ENCODE measurements at places on chromosomes 13 and 19. TPM values are rescaled to one million over a fixed set of nuclear protein-coding genes. Genes with fewer than 3 reads are reported as not detected.

STOML3 gene
- not detected for total RNA-seq

GRCh38 chr19:45253396-45254027 is 2.4 kb downstream of the MARK4 start:
- no peaks in the 10 kb centered on the region for H3K27me3 ChIP-seq
- no peak for DNase-seq

GRCh38 chr19:33000510-33000909 is 28.5 kb downstream of the FAAP24 start:
- H3K4me3 ChIP-seq = no peak overlapping the region
- no peak for DNase-seq
- H3K27ac ChIP-seq = no peak overlapping the region
- H3K4me1 ChIP-seq = no peaks in the 10 kb centered on the region
- H3K36me3 ChIP-seq = peaks cover 32% of the 10 kb centered on the region

DNA sequence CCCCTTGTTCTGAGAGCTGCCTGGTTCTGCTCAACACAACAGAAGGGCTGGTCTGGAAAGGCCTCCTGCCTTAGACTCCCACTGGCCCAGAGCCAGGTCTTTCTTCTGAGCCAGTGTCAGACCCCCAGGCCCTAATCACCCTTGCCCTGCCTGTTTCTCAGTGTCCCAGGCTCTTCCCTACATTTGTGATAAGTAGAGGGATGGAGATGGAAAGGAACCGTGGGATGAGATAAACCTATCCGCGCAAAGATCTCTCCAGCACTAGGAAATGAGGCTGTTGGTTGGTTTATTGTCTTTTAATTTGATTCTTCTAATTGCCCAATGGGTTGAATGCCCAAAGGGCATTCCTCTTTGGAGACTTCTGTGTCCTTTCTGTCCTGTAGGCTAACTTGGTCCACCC is 470.0 kb downstream of the TSHZ3 start:
- H3K4me3 ChIP-seq = no peak overlapping the region
- no peaks in the 10 kb centered on the region for H3K36me3 ChIP-seq
- H3K27me3 ChIP-seq = no peaks in the 10 kb centered on the region
- no peak overlapping the region for H3K27ac ChIP-seq
- no peaks in the 10 kb centered on the region for H3K4me1 ChIP-seq
- DNase-seq = no peak

DNA sequence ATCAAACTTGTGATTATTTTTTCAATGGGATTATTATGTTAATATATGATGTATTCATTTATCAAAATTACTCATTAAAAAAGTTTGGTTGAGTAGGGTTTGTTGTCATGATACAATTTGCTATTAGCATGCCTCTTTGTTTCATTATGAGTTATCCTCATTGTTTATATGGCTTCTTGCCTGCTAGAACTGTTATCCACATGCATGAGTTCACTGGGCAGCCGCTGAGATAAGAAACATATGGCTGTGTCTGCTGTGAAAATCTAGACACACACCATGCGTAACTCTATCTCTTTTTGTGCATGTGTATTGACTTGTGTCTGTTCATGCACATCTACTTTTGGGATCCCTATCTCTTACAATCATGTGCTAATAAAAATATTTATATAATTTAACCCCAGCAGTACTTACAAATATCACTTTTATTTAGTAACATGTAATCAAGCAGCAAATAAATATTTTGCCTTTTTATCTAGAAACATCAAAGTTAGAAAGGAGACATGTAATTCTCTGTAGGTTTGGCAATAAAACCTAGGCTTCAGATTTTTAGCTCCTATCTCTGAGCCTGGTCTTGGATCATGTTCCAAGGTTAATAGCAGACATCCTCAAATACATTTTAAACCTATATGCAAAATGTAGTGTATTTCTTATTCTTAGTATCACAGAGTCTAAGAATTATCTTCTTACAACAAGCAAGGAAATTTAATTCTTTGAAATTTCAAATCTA is 11.2 kb upstream of the KLF12 start:
- H3K4me3 ChIP-seq = no peak overlapping the region
- H3K27ac ChIP-seq = no peak overlapping the region
- no peak for DNase-seq
- H3K4me1 ChIP-seq = no peaks in the 10 kb centered on the region

GRCh38 chr13:36029166-36029565 is 102.0 kb downstream of the DCLK1 start:
- no peaks in the 10 kb centered on the region for H3K36me3 ChIP-seq
- peak overlapping the region; percentile 35 for H3K27ac ChIP-seq
- no peak for DNase-seq
- peaks cover 2% of the 10 kb centered on the region for H3K4me1 ChIP-seq
- no peak overlapping the region for H3K4me3 ChIP-seq

GRCh38 chr19:19049406-19049805 is 14.4 kb upstream of the SLC25A42 start:
- no peaks in the 10 kb centered on the region for H3K27me3 ChIP-seq
- DNase-seq = no peak
- no peak overlapping the region for H3K27ac ChIP-seq
- H3K4me1 ChIP-seq = peaks cover 8% of the 10 kb centered on the region
- no peak overlapping the region for H3K4me3 ChIP-seq
- peaks cover 80% of the 10 kb centered on the region for H3K36me3 ChIP-seq
